ENCODE measurements at places on chromosomes 16 and 17.

DNA sequence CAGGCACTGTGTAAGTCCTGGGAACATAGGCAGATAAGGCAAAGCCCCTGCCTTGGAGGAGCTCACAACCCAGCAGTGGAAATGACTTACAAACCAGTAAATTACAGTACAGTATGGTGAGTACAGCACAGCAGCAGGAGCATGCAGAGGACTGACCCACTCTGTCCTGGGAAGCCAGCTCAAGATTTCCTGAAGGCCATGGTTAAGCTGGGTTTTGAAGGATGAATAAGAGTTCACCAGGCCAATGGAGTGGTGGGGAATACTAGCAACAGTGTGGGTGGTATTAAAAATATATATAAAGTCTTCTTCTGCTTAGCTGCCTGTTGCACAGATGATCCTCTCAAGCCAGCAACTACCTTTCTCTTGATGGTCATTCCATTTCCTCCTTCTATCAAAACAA lies 3.0 kb upstream of the GAN start:
- DNase-seq, result no peak

- DNase-seq, result no peak
These were observed 93.3 kb downstream of the CMIP start for GRCh38 chr16:81537721-81538561.

- DNase-seq, result no peak
These were observed 3.7 kb downstream of the KLHDC4 start for GRCh38 chr16:87762071-87762571.

GRCh38 chr16:84085773-84086172 lies 31.0 kb downstream of the MBTPS1 start:
- DNase-seq, result no peak

DNA sequence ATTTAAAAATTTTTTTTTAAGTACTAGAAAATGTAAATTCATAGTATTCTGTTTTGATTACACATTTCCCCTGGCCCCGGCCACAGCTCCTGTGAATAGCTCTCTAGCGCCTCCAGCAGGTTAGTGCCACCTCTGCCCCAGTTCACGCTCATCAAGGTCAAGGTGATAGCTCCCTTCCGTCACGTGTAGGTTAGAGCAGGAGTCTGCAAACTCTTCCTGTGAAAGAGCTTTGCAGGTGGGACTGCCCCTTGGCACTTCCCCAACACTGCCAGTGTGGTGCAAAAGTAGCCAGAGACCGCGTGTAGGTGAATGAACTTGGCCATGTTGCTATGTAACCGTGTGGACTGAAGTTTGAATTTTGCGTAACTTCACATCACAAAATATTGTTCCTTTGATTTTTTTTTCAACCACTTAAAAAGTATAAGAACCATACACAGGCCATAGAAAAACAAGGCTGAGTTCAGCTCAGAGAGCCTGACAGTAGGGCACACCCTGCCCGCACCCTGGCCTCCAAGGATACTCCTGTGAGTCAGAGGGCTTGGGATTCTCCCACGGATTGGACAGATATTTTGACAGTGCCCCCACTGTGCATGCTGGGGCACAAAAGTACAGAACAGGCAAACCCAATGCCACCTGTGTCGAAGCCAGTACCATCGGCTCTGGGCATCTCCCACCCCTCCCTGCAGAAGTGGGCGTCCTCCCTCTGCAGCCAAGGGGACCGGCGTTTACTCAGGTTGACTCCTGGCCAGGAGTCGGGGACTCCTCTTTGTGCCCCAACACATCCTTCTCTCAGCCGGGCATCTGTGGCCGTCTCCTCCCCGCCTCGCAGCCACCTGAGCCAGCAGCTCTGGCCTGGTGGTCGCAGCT lies 92.0 kb upstream of the CHMP6 start:
- no peak for DNase-seq

DNA sequence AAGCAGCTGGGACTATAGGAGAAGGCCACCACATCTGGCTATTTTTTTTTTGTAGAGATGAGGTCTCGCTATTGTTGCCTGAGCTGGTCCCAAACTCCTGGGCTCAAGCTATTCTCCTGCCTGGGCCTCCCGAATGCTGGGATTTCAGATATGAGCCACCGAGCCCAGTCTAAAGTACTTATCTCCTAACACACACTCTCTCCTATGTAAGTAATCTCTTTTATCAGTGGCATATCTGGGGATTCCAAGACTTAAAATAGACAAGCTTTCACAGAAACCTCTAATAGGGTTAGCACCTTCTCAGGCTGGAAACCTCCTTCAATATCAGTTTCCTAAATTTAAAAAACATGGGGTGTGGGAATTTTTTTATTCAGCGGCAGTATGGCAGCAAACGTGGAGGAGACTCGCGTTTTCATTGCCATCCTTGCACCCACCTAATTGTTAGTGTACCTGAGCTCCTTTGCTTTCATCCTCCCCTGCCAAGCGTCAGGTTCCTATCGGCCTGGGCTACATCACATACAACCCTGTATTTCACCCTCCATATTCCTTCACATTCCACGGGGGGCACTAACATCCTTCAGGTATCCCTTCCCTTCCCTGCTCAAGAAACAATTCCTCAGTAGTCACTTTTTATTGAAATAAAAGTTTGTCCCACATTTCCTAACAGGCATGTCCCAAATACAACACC lies 1.1 kb downstream of the EZH1 start:
- DNase-seq, result no peak

DNA sequence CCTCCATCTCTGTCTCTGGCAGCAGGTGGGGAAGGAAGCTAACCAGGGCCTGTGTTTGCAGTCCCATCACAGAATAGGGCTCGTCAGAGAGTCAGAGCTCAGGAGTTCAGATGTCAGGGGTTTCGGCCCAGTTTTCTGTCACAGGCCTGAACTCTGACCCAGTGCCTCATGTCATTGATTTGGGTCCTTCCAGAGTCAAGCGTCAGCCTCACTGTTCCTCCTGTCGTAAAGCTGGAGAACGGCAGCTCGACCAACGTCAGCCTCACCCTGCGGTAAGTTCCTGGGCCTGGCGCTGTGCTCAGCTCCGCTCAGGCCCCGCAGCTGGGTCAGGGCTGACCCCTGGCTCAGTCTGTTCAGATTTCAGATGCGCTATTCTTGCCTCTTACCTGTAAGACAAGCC lies 10.7 kb downstream of the CTNS start:
- DNase-seq, result no peak

- peak; percentile 98 for DNase-seq
These were observed 6.3 kb upstream of the MNT start for GRCh38 chr17:2406903-2407790.

- peak; percentile 72 for DNase-seq
These were observed 438 bp downstream of the GRN start for GRCh38 chr17:44345454-44346026.

GRCh38 chr17:77281904-77282367 lies 141.2 kb downstream of the SEC14L1 start:
- peak; percentile 12 for DNase-seq

DNA sequence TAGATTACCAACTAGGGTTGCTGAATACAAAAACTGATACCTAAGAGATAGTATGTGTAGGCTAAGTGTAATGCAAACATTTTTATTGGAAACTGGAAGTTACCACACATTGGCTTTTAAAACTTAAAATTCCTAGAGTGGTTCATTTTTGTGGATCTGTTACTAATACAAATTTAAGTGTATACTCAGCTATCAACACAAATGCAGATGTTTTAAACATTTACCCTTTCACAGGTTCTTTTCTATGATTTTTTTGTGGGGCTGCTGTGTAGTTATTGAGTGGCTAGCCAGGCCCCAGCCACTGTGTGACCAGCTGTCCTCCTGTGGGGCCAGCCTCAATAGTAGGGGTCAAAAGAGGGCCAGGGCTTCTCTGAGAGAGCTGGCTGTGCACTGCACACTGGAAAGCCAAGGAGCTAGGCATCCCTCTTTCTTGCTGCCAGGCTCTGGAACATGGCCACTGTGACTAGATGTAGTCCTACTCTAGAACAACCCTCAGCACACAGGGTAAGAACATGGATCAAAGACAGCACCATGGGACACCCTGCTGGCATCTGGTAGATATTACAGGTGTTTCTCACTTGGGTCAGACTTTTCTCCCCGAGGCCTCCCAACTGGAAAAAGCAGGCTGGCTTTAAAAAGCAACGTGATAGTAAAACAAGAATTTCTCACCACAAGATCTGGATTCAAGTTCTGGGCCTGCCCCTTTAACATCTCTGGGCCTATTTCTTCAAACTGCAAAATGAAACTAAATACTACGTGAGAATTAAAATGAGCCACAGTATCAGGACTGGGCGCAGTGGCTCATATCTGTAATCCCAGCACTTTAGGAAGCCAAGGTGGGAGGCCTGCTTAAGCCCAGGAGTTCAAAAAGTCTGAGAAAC lies 7.3 kb upstream of the VEZF1 start:
- DNase-seq, result peak; percentile 85

- DNase-seq, result no peak
These were observed 2.1 kb downstream of the NME1 start for GRCh38 chr17:51155416-51155815.

GRCh38 chr17:66446419-66446818 lies 144.0 kb downstream of the PRKCA start:
- DNase-seq, result no peak

- no peak for DNase-seq
These were observed 9.1 kb downstream of the NUDT16L1 start for GRCh38 chr16:4702466-4702808.

GRCh38 chr17:65228734-65229620 lies 91.8 kb downstream of the RGS9 start:
- DNase-seq, result peak; percentile 92

GRCh38 chr16:60027351-60027750 lies 1293.2 kb upstream of the GOT2 start:
- peak; percentile 44 for DNase-seq

DNA sequence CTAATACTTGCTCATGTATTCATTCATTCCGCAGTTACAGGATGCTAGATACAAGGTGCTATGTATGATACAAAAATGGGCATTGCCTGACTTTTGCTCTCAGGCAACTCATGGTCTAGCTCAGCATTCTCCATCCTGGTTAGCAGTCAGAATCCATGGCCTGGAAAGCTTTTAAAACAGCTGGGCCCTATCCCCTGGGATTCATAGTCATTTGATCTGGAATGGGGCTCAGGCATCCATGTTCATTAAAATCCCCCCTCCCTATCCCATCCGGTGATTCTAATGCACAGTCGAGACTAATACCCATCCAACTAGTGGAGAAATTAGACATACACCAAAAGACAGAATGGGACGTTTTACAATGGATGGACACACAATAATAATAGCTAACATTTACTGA lies 104.1 kb upstream of the TMEM132E start:
- DNase-seq, result no peak

- DNase-seq, result no peak
These were observed 521 bp upstream of the G6PC3 start for GRCh38 chr17:44069974-44070454.

DNA sequence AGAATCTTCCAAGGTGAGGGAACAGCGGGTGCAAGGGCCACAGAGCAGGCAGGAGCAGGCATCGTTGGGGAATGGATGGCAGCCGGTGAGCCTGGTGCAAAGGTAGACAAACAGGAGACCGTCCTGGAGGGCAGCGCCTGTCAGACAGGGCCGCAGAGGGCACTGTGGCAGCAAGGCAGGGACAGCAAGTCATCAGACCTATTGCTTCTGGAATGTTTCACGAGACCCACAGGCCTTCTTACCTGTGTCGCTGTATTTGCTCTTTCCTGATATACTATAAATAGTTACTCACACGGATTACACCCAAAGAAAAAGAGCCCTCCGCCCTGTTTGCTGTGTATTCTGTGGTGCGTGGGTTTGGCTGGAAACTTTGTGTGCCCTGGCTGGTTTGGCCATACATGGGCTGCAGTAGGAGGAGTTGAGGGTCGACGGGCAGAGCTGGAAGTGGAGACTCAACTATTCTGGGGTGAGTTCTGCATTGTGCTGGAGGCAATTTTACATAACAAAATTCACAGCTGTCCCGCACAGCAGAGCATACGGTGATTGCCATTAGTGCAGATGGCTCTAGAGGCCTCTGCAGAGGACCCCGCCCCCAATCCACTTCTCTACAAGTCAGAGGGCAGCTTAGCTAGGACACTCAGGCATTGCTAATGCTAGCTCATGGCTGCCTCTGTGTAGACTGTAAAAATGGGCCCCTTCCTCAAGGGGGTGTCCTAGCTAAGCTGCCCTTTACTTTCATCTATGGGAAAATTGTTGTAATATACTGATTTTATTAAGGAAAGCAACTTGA lies 18.6 kb upstream of the POLR3E start:
- no peak for DNase-seq

- DNase-seq, result no peak
These were observed 34.0 kb upstream of the GOT2 start for GRCh38 chr16:58768145-58768544.

DNA sequence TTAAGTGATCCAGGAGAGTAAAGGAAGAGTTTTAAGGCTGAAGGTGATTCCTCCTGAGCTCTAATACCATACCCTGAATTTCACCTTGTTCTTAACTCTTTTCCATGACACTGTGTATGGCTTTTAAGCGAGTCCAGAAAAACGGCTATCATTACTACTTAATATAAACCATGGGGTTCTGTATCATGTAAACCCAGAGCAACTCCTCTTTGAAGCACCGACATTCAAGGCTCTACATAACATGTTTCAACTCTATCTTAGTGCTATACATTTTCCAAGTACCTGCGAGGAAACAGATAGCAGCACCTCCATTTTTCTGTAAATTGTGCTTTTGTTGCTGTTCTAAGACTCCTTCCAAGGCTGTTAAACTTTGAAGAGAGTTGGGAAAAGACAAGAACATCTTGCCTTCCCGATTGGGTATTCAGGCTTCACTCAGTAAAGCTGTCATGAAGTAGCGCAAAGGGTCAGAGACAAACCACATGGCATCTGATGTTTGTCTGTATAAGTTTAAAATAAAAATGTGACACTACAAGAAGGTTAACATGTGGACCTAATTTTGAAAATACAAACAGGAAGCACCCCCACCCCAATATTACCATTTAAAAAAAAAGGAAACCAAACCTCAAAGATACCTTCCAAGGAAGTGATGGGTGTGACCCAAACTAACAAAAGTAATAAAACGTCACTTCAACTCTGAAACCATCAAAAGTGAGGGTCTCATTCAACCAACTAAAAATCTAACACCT lies 3.9 kb downstream of the STAT5B start:
- no peak for DNase-seq

DNA sequence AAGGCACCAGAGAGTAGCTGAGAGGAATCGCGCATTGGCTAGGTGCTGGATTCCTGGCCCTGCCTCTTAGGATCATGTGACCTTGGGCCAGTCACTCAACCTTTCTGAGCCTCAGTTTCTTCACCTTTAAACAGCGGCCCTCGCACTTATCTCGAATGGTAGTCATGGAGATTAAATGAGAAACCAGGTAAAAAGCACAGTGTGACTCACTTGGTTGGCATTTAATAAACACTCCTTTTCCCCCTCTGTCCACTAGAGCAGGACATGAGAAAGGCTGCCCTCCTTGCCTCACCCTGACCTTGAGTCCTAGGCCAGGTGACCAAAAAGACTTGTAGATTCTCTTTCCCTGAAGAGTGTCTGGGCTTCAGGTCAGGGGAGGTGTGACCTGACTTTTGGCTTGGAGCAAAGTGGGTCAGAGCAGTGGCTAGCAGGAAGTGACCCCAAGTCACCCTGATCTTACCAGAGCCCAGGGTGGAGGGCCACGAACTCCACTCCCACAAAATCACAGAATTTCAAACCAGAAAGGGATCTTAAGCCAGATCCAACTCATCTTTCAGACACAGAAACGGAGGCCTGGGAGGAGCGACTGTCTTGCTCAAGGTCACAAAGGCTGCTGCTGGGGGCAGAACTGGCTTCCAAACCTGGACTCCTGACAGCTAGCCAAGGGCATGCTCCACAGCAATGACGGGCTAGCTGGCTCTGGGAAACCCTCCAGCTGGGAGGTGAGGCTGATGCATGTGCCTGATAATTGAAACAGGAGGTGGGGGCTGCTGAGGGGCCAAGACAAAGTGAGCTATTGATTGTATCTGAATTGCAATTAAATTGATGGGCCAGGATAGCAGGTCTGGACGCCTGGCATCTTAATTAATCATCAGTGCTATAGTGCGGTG lies 65.2 kb downstream of the PIPOX start:
- DNase-seq, result peak; percentile 84

Data from M059J (cell line).